ENCODE measurements at places on chromosomes 2 and 18.

GRCh38 chr2:60947056-60947455 lies 65.7 kb downstream of the REL start:
- no peak for DNase-seq

GRCh38 chr2:222693837-222694236 lies 22.4 kb downstream of the MOGAT1 start:
- DNase-seq = no peak

GRCh38 chr2:128608921-128609880 lies 290.5 kb upstream of the HS6ST1 start:
- DNase-seq = no peak

DNA sequence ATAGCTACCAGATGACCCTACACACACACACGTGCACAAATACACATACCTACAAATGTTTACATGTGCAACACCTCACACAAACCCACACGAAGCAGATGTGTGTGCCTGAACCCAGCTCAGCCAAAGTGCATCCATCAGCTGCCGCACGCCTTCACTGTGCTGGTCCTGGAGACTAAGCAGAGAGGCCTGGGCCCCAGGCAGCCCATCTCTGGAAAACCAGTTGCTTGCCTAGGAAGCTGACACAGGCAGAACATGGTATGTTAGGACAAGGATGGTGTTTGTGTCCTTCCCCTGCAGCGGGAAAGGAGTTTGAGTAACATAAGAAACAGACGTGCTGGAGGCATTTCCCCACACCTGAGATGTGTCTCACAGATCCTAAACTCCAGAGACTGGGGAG lies 86.7 kb downstream of the SEPTIN10 start:
- DNase-seq = no peak

GRCh38 chr2:99933894-99934650 lies 208.3 kb downstream of the AFF3 start:
- no peak for DNase-seq

GRCh38 chr2:39779341-39779851 lies 338 bp upstream of the THUMPD2 start:
- DNase-seq = no peak

GRCh38 chr2:54409752-54410151 lies 46.4 kb upstream of the SPTBN1 start:
- DNase-seq = no peak

All from stimulated activated CD4-positive, alpha-beta T cell treated with anti-CD3 and anti-CD28 coated beads, TNF-alpha, amount 100 ng/mL, for 24 hours (primary cell).